ENCODE measurements at places on chromosomes 2 and 18. TPM values are rescaled to one million over a fixed set of nuclear protein-coding genes. Genes with fewer than 3 reads are reported as not detected.

Gene GPAT2
- total RNA-seq = 18.4 TPM

GRCh38 chr18:35392375-35392774 lies 15.2 kb upstream of the ZNF396 start:
- no peak for DNase-seq

DNA sequence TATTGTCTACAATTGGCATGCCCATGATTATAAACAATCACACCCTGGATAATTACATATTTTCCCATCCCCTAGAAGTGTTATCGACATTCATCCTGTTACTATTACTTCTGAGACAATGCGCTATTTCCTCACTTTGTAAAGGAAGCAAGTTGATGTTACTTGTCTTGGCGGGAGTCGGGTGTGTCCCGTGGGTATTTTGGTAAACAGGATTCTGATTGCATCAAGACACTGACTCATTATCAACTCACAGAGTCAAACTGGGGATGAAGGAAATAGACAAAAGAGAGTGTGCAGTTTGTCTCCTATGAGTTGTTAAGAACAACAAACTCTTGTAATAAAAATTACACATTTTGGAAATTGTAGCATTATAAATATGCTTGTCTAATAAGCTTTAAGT lies 142.7 kb downstream of the GALR1 start:
- no peak for DNase-seq

- no peak for DNase-seq
These were observed 305.7 kb upstream of the PKDCC start for GRCh38 chr2:41741951-41742595.

Gene MALT1
- total RNA-seq = 32.4 TPM

- DNase-seq = no peak
These were observed 202.8 kb upstream of the TWIST2 start for GRCh38 chr2:238645095-238645494.

- no peak for DNase-seq
These were observed 571.9 kb upstream of the CNTNAP5 start for GRCh38 chr2:123453046-123453700.

GRCh38 chr2:153347818-153348495 lies 130.6 kb downstream of the RPRM start:
- DNase-seq = no peak

GRCh38 chr2:240815761-240816583 lies 4.0 kb downstream of the KIF1A start:
- no peak for DNase-seq

- no peak for DNase-seq
These were observed 219.9 kb downstream of the TMX3 start for GRCh38 chr18:68494802-68495581.

DNA sequence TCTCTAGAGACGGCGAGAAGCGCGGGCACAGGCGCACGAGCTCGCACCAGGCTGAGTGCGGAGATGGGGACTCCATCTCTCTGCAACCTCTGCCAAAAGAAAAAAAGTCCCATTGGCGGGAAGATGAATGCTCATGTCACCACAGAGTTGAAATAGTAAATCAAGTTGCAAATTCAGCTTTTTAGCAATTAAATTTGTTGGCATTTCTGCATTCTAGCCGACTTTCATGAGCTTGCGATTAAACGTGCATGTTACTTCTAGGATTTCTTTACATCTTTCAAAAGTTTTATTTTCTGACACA lies 588 bp downstream of the CHAC2 start:
- peak; percentile 44 for DNase-seq

- no peak for DNase-seq
These were observed 15.1 kb downstream of the KCMF1 start for GRCh38 chr2:84986018-84986417.

DNA sequence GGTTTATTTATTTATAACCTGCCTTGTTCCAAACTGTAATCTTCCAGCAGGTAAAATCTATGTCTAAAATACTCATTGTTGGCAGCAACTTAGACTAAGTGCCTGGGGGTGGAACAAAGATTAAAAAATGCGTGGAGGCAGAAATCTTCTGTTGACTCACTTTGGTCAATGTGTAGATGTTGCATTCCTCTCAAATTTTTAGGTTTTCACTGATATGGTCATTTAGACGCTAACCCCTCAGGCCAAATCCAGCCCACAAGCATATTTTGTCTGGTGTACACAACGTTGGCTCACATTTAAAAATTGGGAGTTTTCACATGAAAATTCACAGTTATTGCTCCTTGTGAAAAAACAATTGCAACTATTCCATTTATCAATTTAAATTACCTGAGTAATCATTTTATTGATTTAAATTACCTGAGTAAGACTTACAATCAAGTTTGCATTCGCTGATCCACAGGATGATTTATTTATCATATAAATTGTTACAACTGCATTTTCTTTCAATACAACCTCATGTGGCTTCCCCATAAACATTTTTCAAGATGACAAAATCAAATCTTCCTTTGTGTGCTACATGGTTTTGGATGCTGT lies 564.2 kb downstream of the TSN start:
- DNase-seq = no peak

- no peak for DNase-seq
These were observed 154.9 kb downstream of the MYO3B start for GRCh38 chr2:170332676-170333402.

DNA sequence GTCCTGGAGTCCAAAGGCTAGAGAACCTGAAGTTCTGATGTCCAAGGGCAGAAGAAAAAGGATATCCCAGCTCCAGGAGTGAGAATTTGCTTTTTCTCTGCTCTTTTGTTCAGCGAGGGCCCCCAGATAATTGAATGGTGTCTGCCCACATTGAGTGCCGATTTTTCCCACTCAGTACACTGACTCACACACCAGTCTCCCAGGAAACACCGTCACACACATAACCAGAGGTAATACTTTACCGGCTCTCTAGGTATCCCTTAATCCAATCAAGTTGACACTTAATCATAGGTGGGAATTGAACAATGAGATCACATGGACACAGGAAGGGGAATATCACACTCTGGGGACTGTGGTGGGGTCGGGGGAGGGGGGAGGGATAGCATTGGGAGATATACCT lies 161.5 kb downstream of the WDR7 start:
- no peak for DNase-seq

DNA sequence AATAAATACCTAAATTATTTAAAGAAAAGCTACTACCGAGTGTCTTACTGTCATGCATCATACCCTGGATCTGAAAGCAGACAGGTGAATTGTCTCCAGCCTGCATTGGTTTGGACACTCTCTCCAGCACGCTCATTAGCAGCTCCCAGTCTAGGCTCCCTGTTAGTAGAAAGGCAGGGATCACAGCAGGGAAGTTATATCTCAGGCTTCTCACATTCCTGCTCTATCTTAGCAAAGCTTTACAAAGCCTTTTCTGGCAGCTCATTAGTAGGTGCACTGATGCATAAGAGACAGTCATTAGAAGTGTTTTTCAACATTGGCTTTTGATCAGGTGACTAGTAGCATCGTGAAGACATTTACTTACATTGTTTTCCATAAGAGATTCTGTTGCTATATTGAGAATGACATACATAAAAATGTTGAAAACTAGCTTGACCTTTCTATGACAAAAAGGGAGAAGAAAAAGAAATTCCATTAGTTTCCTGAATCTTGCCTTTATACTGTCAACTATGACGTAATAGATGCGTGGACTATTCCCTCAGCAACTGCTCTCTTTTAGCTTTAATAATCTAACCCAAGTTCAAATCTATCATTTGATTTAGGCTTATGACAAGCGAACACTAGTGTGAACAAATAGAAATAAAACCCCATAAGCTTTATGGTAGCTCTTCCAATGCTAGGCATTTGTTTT lies 408.7 kb upstream of the KCNH7 start:
- DNase-seq = no peak

Gene AGXT
- total RNA-seq = not detected

Gene ECEL1
- total RNA-seq = 0.12 TPM

DNA sequence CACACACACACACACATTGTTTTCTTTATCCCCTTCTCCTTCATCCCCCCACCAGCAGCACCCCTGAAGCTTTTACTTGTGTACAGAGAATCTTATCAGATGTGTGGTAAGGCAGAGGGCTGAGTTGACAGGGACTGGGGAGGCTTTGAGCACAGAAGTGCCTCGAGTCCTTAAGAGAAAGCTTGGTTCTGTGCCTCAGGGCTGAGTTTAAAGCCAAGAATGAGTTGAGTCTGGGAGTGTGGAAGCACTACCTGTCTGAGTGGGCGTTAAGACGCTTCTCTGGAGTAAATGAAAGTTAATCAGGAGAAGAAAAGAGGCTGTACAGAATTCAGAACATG lies 2.7 kb downstream of the ID2 start:
- peak; percentile 41 for DNase-seq

Gene ARHGAP28
- not detected for total RNA-seq

Gene SH2D6
- 0.70 TPM for total RNA-seq

Data from activated T-helper 1 cell treated with anti-CD3 and anti-CD28 coated beads, Interleukin-12 subunit alpha, Interleukin-12 subunit beta, Interleukin-2, Interleukin-4 antibody, amounts not matched to agents 30 ng/mL and 10 ng/mL and 1 ng/mL, durations not matched to agents 14 hours and 24 hours and 36 hours (primary cell).